Neuronal stem cell (in vitro differentiated cells): ENCODE measurements at places on chromosomes 7 and 10.

DNA sequence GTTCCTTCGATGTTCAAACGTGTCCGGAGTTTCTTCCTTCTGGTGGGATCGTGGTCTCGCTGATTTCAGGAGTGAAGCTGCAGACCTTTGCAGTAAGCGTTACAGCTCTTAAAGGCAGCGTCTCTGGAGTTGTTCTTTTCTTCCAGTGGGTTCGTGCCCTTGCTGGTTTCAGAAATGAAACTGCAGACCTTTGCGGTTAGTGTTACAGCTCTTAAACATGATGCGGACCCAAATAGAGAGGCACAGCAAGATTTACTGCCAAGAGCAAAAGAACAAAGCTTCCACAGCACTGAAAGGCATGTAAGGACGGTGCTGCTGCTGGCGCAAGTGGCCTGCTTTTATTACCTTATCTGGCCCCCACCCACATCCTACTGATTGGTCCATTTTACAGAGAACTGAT is 931.4 kb downstream of the IPMK start:
- DNase-seq = no peak

DNA sequence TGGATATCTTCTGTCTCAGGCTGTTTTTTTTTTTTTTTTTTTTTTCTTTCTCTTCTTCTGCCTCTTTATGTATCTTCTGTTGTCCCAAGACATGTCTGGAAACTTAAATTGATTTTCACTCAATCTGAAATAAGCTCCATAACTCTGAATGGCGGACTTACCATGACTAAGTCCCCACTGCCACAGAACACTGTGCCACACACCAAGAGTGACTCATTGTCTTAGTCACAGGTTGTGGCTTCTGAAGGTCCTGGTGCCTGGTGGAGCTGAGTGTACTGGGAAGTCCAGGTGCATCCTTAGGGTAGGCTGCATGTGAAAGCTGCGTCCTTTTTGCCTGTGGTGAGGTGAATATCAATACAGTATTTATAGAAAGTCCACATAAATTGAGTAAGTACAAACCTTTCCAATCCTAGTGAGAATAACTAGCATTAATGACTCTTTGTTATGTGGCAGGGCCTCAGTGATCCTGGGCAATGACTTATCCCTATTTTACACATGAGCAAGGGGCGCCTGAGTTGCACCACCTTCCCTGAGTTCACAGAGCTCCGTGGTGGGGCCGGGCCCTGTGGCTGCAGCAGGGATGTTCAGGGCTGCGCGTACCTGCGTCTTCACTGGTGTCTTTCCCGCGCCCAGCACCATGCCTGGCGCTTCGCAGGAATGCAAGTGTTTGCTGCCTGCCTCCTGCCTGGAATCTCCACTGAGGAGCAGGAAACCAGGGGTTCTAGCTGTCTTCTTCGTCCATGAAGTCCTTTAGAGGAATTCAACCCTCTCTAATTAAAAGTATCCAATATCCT is 4.3 kb downstream of the PFKP start:
- DNase-seq = no peak

DNA sequence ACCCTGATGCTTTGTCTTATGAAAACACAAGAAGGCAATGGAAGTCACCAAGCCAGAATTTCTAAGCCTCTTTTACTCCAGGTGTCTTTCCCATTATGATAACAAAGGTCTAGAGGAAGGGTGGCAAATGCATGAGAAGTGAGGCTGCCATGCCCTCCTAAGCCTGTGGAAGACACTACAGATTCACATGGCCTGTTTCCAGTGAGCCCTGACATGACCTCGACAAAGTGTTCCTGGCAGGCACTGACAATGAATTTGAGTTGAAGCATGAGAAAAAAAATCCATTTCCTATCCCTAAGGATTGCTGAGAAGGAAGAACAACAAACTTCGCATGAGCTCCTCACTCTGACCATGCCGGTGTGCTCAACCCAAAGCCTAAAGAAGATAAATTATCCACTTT is 268.0 kb downstream of the HTR7 start:
- no peak for DNase-seq

DNA sequence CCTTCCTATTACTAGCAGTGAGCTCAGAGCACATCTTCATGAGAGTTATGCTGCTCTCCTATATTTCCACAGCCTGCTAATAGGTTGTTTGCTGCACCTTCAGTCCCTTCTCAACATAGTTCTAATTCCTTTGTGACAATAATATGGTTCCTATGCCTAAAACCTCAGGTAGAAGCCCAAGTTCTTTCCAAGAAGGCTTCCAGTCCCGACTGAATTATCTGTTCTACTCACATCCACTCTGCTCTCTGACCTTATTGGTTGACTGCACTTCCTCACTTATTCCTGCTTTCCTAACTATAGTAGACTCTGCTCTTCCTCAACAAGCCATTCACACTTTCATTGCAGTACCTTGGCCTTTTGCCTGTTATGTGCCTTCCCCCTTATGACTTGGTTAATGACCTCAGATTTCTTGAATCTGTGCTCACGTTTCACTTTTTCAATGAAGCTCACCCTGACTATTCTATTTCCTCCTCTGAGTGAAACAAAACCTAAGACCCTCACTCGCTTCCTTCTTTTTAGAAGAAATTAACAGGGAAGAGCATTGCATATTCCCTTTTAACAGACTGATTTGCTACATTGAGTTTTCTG is 132.7 kb downstream of the MDFIC start:
- no peak for DNase-seq

- no peak for DNase-seq
These were observed 4.6 kb downstream of the OAT start for GRCh38 chr10:124414076-124414475.

GRCh38 chr10:80648106-80648505 is 110.4 kb downstream of the SH2D4B start:
- DNase-seq = no peak

- DNase-seq = no peak
These were observed 206.3 kb downstream of the FANK1 start for GRCh38 chr10:126102636-126103035.

DNA sequence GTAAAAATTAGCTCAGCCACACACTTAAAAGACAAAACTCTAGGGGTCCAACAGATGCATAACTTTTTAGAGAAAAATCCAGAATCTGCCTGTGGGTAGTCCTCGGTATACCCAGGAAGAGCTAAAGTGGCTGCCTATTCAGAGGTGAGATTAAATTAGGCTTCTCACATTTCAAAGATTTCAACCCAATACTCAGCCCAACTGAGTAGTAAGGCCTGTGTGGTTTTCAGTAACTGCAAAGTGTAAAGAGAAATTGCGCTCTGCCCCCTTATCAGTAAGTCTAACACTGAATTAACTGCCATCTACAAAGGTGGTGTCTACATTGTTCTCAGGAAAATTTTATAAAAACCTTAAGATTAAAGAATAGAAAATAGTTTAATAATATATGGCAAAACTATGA is 88.2 kb downstream of the ELMO1 start:
- no peak for DNase-seq

DNA sequence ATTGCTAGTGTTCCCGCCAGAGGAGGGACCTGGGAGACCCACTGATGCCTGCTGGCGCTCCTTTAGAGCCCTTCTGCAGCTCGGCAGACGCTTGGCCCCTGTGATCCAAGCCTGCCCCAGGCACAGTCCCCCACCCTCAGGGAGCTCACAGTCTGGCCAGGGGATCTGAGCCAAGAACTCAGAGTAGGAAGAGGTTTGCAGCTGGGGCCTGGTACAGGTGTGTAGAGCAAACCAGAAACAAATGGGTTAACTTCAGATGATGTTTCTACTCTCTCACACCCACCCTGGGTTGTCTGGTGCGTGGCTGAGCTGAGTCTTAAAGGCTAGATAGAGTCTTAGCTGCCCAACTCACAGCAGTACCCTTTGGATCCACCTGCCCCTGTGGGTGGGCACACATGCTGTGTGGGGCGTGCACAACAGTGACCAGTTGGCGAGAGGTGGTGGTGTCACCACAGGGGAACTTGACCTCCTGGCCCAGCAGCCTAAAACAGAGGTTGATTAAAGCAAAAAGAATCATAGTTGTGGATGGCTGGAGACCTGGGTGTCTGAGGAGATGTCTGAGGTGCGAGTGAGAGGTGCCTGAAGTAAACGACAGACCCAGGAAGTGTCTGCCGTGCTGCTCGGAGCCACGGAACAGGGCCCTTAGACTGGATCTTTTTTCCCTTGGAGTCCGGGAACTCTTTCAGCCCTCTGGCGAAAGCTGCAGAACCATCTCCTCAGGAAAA is 31.2 kb upstream of the SRGN start:
- DNase-seq = no peak

DNA sequence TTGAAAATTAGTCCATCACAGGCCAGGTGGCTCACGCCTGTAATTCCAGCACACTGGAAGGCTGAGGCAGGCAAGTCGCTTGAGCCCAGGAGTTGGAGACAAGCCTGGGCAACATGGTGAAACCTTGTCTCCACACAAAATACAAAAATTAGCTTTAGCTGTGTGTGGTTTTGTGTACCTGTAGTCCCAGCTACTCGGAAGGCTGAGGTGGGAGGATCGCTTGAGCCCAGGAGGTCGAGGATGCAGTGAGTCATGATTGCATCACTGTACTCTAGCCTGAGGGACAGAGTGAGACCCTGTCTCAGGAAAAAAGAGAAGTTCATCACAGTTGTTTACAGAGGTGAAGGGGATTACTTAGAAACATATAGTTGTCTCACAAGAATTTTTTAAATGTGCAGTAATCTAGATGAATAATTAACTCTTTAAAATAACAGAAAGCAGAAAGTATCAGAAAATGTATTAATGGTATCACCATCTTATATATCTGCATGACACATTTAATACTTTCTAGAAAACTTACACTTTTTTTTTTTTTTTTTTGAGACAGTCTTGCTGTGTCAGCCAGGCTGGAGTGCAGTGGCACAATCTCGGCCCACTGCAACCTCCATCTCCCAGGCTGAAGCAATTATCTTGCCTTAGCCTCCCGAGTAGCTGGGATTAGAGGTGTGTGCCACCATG is 8.9 kb downstream of the LCOR start:
- no peak for DNase-seq

DNA sequence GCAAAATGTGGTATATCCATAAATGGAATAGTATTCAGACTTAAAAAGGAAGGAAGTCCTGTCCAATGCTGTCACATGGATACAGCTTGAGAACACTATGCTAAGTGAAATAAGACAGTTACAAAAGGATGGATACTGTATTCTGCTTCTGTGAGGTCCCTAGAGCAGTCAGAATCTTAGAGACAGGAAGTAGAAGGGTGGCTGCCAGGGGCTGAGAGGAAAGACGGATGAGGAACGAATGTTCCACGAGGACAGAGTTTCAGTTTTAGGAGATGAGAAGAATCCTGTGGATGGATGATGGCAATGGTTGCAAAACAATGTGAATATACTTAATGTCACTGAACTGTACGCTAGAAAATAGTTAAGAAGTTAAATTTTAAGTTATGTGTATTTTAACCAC is 3.8 kb downstream of the PRKCQ start:
- no peak for DNase-seq

GRCh38 chr10:114372179-114372578 is 32.1 kb downstream of the AFAP1L2 start:
- DNase-seq = no peak

DNA sequence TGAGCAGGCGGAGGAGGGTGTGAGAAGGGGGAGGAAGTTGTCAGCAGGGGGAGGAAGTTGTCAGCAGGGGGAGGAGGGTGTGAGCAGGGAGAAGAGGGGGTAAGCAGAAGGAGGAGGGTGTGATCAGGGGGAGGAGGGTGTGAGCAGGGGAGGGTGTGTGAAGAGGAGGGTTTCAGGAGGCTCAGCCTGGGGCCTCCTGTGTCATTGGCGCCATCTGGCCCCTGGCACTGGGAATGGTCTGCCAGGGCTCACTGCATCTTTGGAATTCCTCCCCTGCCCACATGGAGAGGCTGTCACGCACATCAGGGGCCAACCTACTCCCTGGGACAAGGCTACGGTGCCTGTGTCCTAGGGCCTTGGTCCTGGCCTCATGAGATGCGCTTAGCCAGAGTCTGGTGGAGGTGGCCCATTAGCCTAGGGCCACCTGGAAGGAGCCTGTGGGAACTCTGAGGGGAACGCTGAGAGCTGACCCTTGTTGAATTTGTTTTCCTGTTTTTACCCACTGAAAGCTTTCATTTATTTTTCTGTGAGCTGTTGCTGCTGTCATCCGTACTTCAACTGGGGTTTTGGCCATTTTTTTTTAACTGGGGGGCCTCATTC is 18.0 kb downstream of the CAMK2B start:
- no peak for DNase-seq

- DNase-seq = no peak
These were observed 100.2 kb downstream of the AGMO start for GRCh38 chr7:15461576-15461975.

DNA sequence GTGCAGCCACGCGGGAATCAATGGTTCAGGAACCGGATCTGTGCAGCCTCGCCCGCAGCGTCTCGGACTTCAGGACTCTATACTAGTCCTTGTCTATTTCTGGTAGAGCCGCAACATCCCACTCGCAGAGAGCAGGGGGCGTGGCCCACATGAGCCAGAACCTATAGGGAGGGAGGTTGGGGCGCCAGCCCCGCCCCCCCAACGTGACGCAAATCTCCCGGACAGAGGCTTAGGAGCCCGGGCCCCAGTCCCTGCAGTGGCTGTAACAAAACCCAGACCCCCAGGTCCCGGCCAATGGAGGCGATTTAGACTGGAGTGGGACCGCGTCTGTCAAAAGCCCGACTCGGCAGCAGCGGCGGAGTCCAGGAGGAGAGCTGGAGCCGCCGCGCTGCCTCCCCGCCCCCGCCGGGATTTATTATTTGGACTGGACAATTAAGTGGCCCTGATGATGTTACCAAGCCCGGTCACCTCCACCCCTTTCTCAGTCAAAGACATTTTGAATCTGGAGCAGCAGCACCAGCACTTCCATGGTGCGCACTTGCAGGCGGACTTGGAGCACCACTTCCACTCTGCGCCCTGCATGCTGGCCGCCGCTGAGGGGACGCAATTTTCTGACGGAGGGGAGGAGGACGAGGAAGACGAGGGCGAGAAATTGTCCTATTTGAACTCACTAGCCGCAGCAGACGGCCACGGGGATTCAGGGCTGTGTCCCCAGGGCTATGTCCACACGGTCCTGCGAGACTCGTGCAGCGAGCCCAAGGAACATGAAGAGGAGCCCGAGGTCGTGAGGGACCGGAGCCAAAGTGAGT is at the start of gene NKX2-3:
Gene NKX2-3 (plus strand): TSS at position 256 of the 809 bp plus-strand sequence. CDS start 190 bp downstream, at position 446.
- DNase-seq = no peak

DNA sequence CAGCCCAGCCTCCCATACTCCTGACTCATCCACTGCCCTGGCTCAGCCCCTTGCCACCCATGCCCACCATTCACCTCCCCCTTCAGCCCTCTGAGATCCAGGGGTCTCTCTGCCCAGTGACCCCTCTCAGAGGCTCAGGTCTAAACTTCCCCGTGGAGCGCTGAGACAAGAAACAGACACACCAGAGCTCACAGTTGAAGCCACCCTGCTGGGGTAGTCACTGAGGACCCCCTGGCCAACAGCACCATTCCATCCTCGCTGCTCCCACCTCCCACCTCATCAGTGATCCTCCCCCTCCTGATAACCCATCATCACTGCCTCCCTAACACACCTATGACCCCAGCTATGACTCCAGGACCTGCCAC is 100.7 kb downstream of the GRID1 start:
- no peak for DNase-seq
